ENCODE measurements at places on chromosomes 7 and 10.

DNA sequence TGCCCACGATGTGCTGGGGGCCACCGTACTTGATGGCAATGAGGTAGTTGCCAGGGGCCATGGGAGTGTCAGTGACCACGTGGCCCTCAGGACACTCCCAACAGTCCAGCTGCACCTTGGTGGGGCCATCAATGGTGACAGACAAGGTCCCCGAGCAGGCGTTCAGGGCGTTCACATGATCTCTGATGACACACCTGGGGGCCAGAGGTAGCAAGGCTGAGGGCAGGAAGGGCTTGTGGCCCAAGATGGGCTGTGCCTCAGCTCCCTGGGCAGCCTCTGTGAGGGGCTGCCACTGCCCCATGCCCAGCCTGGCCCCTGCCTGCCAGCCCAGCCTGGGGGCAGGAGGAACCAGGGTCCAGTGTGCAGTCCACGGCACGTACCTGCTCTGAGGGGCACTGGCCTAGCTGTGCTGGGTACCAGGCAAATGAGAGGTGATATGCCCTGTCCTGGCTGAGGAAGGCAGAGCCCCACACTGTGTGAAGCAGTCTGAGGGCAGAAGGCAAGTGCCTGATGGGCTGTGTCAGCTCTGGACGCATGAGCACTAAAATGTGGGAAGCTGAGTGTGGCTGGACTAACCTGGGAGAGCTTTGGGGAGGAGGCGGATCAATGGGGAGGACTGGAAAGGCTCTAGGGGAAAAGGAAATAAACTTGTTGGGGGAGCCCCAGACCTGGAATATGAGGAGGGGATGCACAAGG, 3.5 kb upstream of the KCP start:
- no peak for DNase-seq

- no peak for DNase-seq
Observed at GRCh38 chr10:126838316-126838715, 66.9 kb upstream of the DOCK1 start.

DNA sequence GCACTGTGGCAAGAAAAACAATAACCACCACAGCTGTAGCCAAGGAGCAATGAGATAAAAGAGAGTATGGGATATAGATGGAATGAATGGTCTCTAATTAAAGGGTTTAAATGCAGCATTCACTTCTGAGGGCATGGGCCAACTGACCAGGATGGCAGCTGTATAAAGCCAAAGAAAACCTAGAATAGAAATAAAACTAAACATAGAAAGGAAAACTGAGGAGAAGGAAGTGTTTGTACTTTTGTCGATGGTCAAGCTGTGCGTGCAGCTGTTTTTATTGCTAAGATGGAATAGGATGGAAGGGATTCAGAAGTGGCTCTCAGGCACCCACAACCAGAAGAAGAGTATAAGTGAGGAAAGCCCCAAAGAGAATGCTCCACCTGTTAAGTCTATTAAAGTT, 37.9 kb downstream of the ZC3HC1 start:
- DNase-seq, result no peak

GRCh38 chr7:83055197-83055596, 107.5 kb downstream of the PCLO start:
- no peak for DNase-seq

GRCh38 chr10:103845972-103846371, 9.4 kb downstream of the SH3PXD2A start:
- peak; percentile 38 for DNase-seq

- DNase-seq, result no peak
Observed at GRCh38 chr10:114261076-114261475, 22.0 kb downstream of the VWA2 start.

DNA sequence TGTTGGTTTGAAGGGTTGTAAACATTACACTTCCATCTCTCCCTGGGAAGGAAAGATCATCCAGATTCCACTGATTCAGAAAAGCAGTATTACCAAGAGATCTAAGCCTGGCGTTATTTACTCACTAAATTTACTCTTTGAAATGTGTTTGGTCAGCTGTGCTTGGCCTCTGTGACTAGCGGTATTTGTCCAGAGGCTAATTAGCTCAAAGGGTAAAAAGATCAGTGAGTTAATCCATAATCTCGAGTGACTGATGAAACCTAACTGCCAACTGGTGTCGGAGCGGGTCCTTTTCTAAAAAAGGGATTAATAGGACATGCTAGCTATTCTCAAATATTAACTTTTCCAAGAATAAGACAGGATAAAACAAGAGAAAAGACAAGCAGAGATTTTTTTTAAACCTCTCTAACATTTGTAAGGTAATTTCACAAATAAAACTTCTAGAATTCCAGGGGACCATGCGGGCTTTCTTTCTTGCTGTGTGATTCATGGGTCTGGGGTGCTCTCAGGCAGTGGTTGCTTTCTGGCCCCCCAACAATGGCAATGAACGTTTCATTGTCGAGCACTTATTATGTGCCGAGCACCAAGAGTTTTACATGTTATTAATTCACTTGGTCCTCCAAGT, 247.3 kb upstream of the AOAH start:
- no peak for DNase-seq

GRCh38 chr7:2880874-2881533, 36.9 kb upstream of the GNA12 start:
- no peak for DNase-seq

- DNase-seq, result no peak
Observed at GRCh38 chr7:42186151-42186550, 50.9 kb downstream of the GLI3 start.

- no peak for DNase-seq
Observed at GRCh38 chr10:47058961-47059391, 147.7 kb downstream of the PTPN20 start.

- no peak for DNase-seq
Observed at GRCh38 chr10:28810057-28810870, 132.9 kb downstream of the BAMBI start.

DNA sequence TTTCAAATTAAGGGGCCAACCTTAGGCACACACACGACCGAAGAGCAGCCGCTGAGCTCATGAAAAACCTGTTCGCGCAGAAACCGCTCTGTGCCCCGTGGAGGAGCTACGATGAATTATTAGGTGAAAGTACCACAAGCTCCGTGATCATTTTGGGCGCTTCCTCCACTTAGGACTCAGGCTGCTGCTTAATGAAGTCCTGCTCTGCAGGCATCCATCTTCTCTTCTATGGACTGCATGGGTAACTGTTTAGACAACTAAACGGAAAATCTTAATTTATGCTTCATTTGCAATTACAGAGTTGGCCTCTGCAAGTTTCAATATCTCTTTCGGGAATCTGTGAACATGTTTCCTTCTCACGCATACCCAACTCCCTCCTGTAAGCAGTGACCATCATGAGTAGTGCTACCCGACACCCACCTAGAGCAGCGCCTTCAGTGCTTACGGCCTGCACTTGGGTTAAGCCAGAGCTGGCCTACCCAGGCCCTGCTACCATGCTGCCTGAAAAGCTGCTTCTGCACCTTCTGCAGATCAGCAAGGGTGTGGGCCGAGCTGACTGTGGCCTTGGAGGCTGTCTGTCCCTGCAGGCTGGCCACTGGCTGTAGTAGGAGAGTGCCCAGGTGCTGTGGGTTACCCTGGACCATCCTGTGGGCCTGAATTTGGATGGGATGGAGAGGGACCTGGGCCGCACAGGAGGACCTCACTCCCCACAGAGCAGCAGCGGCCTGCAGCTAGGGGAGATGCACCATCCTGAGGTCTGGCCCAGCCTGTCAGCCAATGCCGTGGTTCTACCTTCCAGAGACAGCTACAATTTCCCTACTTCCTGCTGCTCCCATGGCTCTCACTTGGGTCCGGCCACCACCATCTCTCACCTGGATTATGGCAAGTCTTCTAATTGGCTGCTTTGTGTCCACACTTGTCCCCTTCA, 36.0 kb downstream of the GNA12 start:
- DNase-seq, result no peak

DNA sequence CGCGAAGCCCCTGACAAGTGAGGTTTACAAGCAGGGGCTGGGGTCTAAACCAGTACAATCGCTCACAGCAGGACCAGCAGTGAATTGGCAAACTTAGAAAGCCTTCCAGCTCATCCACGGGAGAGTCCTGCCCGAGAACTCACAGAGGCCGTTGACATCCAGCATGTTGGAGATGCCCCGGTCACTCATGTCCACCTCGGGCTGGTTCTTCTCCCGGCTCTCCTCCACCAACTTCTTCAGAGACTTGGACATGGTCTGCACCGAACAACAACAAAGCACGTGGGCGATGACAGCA, 447 bp downstream of the RSU1 start:
- no peak for DNase-seq

DNA sequence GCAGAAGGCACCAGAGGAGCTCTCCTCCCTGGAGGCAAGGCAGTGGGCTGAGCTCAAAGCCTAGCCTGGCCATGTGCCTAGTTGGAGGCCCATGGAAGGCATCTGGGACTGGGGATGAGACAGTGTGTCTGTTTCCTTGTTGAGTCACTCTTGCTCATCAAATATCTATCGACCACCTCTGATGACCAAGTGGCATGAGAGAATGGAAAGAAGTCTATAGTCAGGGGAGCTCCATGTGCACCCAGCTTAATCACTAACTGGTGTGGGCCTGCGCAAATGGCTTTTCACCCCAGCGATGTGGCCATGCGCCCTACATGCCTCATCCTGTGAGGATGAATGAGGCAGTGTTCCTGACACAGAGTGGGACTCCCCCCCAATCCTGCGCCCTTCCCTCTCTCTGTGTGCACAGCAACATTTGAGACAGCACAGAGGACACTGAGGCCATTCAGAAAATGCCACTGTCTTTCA, 229.9 kb downstream of the RPS24 start:
- DNase-seq, result no peak

GRCh38 chr7:82021713-82022112, 251.9 kb upstream of the HGF start:
- DNase-seq, result no peak

DNA sequence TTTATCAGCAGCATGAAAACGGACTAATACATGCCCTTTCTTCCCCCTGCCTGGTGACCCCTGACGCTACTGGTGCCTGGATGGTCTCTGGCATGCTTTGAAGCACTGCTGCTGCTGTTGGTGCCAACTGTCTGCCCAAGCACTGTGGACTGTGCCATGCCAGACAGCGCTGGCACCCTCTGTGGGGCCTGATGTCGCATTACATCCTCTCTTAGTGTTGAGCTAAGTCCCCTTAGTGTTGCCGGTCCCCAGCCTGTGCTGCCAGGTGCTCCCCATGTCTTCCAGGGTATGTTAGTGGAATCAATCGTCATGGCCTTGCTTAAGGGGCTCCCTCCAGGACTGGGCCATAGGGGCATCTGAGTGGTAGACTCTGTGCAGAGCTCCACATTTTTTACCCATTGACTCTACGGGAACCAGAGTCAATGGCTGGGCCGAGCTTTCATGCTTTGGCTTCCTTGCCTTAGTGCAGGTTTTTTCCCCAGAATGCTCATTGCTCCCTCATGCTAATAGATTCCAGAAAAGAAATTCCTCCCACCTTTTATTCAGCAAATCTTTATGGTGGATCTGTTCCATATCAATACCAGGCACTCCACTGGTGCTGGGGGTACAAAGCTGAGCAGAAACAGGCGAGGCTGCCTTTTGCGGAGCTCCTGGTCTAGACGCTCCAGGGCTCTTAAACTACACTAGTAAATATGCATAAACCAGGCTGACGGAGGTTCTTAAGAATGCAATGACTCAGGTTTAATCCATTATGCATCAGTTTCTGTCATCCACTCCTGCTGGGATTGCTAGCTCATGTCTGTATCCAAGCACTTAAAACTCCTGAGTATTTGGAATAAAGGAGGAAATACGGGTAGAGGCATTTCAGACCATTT, 21.8 kb upstream of the MRC1 start:
- DNase-seq, result no peak

GRCh38 chr7:23530405-23530804, 1.4 kb downstream of the TRA2A start:
- peak; percentile 73 for DNase-seq

- DNase-seq, result peak; percentile 96
Observed at GRCh38 chr10:102420714-102421506, at the start of gene FBXL15. Gene FBXL15 (plus strand): TSS chr10:102420836. CDS start chr10:102421130, 294 bp downstream.

DNA sequence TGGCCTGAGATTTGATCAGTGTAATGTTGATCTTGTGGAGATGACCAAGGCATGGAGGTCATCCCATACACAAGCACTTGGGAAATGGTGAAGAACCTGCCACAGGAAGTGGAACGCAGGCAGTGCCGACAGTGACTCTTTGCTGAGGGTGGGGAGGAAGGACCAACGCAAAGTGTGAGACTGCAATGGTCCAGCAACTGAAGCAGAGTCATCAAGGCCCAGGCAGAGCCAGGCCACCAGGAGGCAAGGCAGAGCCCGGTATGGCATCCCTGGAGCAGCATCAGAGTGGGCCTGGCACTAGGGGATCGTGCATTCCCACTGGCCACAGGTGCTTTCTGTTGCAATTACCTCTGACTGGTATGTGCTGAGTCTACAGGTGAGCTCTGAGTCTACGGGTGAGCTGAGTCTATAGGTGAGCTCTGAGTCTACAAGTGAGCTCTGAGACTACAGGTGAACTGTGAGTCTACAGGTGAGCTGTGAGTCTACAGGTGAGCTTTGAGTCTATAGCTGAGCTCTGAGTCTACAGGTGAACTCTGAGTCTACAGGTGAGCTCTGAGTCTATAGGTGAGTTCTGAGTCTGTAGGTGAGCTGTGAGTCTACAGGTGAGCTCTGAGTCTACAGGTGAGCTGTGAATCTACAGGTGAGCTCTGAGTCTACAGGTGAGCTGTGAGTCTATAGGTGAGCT, 132.9 kb downstream of the KLF6 start:
- DNase-seq, result no peak

DNA sequence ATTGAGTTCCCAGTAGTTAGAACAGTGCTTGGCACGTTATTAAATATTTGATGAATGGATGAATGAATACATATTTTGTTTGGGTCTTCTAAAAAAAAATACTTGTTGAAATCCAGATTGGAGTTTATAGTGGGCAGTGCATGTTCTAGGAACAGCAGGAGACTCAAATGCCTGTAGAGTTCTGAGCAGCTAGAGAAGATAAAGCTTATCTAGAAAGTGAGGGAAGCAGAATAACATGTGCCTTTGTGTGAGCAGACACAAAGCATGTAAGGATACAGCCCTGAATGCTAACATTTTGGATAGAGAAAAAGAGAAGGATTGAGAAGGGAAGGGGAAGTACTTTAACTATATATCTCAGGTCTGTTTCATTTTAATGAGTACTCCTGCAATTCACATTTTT, 71.9 kb downstream of the SRI start:
- DNase-seq, result no peak

GRCh38 chr10:46228563-46229071, 58.2 kb upstream of the ANTXRL start:
- peak; percentile 41 for DNase-seq

DNA sequence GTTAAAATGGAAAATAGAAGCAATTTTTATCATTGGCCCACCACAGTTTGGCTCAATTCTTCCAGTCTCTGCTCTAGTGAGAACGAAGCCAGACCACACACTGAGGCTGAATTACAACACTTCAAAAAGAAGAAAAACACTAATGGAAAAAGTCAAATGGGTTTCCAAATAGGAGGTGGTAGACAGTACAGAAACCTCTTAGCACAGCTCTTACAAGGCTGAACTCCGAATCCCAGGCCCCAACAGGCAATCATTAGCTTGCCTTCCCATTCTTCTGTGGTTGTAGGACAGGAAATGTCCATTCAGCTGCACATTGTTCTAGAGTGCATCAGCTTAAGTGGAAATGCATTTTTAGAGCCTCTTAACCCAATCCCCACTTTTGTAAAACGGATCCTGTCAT, 115.1 kb upstream of the MEOX2 start:
- DNase-seq, result no peak

- no peak for DNase-seq
Observed at GRCh38 chr10:118412932-118413331, 70.8 kb upstream of the FAM204A start.

- DNase-seq, result no peak
Observed at GRCh38 chr10:60985951-60986350, 42.0 kb upstream of the RHOBTB1 start.

- DNase-seq, result no peak
Observed at GRCh38 chr10:122087436-122087835, 98.5 kb downstream of the TACC2 start.
